Umbilical cord (tissue), 2 donors: ENCODE measurements at places on chromosomes 3 and 15.

GRCh38 chr3:32989171-32989570, 37.7 kb downstream of the CCR4 start:
- no peak for DNase-seq

DNA sequence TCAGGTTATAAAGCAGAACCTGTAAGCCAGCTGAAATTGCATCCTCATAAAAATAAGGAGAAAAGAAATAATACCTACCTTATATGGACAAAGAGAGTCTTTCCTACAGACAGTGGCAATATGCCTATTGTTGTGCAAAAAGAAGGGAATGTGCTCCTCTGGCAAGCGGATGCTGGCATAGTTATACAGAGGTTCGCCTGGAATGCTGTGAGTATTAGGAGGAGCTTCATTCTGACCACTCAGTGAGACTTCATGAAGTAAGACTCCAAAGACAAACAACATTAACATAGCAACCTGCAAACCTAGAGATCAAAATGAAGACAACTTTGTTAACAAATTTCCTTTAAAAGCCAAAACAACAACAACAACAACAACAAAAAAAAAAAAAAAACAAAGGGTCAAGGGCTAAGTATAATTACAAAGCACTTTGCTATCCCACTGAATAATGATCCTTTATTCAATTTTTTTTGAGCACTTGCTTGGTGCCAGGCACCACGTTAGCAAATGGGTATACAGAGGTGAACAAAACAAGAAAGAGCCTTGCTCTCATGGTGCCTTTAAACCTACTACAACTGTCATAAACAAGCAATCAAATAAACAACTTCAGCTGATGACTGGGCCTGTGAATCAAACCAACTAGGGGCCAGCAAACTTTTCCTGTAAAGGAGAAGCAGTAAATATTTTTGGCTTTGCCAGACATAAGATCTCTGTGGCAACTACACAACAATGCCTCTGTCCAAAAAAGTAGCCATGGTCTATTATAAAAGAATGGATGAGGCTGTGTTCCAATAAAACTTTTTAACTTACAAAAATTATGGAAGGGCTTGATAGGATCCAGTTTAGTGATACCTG, 3.7 kb downstream of the EOGT start:
- DNase-seq, result peak; percentile 29

DNA sequence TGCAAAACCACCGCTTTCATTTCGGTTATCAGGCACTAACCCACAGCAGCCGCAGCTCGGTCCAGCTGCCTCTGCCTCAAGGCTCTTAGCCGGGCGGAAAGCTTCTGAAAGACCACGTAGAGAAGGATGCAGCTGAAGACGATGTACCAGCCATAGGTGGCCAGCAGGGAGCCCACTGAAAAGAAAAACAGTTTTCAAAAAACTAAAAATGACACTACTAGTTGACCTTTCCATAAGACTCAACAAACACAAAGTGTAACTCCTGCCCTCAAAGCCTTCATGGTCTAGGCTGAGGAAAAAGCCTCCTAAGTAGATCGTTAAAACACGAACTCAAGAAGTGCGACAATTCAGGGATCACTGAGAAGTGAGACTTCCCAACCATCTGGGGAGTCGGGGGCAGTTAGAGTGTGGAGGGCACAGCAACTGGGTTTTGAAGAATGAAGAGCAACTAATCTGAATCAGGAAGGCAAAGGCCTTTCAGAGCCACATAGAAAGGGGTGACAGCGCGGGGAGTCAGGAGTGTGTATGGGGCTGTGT, 716 bp downstream of the SELENOS start:
- DNase-seq, result peak; percentile 19

GRCh38 chr3:143648218-143648617, 200.1 kb downstream of the SLC9A9 start:
- no peak for DNase-seq

- DNase-seq, result no peak
Observed at GRCh38 chr3:13167829-13168228, 94.6 kb upstream of the IQSEC1 start.

DNA sequence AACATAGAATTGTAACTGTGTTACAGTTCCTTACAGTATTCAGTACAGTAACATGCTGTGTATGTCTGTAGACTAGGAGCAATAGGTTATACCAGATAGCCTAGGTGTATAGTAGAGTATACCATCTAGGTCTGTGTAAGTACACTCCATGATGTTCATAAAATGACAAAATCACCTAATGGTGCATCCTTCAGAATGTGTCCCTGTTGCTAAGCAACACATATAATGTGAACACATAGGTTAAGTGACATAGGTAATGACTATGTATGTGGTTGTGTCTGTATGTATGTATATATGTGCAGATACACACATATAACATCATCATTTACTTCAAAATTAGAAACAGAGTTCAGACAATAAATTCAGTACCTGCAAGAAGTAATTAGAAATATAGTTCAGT, 146.8 kb upstream of the GAP43 start:
- DNase-seq, result no peak
